ENCODE measurements at places on chromosomes 3 and 15.

GRCh38 chr3:73249047-73249446, 187.6 kb downstream of the EBLN2 start:
- no peak for DNase-seq

DNA sequence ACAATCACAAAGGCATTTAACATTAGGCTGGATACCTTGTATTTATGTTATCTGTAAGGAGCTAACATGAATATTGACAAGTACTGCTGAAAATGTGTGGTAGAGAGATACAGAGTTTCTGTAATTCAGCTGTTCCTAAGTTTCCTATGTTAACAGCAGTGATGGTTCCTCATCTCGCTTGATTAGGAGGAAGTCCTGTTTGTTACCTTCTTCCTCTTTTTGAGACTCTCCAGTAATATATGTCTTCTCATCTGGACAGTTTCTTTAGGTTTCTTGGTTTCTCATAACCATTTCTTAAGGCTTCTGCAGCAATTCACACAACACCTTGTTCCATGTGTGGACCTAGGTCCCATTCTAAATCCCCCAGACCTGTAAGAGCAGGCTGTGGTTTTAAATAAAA, 11.4 kb upstream of the PEX5L start:
- DNase-seq = no peak

DNA sequence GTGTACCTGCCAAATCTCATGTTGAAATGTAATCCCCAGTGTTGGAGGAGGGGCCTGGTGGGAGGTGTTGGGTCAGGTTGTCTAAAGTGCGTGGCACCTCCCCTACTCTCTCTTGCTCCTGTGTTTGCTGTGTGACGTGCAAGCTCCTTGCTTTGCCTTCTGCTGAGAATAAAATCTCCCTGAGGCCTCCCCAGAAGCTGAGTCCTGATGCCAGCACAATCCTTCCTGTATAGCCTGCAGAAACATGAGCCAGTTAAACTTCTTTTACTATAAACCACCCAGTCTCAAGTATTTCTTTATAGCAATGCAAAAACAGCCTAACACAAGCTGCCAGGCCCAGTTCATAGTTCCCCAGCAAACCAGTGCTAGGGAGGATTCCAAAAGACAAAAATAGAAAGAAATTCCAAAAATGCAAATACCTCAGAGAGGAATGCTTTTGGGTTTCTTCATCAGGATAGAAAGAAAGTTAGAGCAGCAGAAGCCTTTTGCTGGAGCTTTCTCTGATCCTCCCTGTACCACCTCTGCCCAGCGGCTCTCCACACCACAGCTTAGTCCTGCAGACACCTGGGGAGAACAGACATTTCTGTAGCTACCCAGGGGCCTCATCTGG, 25.9 kb upstream of the CDV3 start:
- DNase-seq = no peak

DNA sequence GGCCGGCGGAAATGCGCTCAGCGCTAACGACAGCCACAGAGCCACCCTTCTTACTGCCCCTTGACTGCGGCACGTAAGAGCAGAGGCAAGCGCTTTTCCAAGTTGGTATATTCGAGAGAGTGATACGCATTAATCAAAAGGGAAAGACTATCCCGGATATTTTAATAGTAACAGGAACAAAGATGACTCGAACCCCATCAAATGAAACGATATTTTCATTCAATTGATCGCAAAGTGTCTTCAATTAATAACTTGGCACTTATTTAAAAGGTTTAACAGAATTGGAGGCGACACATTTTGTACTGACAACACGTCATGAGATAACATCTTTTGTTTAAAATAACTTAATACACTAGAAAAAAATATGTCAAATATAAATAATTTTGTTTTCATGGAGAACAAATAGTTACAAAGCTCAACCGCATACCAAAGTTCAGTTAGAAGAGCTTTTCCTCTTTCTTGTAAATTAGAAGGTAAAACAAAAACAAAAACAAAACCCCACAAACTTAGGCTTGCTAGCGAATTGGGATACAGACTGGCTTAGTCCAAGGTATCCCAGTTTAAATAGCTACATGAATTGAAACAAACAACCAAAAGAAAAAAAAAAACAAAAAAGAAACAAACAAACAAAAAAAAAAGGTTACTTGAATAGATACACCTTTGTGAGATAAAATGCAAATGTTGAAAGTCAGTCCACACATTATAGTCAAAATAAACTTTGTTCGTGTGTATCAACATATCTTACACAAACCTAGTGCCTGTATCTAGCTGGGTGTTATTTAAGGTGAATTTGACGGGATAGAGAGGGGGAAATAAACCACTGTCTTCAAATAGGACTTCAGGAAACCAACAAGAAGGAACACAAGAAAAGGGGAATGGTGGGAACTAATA, 10.2 kb downstream of the SHOX2 start:
- DNase-seq = no peak

- DNase-seq = no peak
These were observed 89.2 kb upstream of the SNRPA1 start for GRCh38 chr15:101384276-101384675.

- no peak for DNase-seq
These were observed 6.9 kb downstream of the CILP start for GRCh38 chr15:65204236-65204930.

DNA sequence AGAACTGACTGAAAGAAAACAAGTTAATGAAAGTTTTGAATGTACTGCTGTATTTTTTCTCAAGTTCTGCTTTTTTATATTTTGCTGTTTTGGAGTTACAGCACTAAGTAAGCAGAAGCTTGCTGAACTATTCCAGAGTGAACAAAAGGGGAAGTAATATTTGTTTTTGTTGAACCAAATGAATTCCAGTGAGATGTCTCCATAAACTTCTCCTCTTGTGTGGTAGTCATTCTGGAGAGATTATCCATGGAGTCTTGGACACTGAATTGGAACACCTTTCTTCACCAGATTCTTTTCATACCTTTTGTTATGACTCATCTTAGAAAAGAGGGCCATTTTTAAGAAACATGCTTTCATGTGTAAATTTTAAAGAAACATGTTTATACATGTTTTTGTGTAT, 8.8 kb downstream of the ANKUB1 start:
- DNase-seq = no peak

GRCh38 chr3:69012100-69012799, 1.2 kb downstream of the EOGT start:
- DNase-seq = no peak

- no peak for DNase-seq
These were observed 440.9 kb downstream of the RBMS3 start for GRCh38 chr3:29721789-29722188.

- no peak for DNase-seq
These were observed 378.1 kb upstream of the TGFBR2 start for GRCh38 chr3:30228302-30228631.

GRCh38 chr3:172317984-172318383, 130.3 kb downstream of the GHSR start:
- peak; percentile 24 for DNase-seq

DNA sequence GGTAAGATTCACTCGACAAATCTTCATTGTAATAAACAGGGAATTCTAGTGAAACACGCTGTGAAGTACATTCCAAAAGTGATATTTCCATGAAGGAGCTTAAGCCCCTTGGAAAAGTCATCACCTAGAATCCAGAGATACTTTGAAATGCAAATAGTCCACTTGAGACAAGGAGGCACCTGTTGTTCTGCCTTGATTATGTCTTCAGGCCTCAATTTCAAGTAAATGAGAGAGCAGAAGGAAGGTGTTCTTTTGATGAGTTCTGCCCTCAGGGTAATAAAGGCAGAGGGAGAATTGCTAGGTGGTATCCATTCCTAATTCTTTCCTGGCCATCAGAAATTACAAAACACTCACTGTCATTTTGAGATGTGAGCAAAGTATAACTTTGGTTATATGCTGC, 162.1 kb downstream of the CADM2 start:
- DNase-seq = no peak

- no peak for DNase-seq
These were observed 23.5 kb upstream of the TSC22D2 start for GRCh38 chr3:150384296-150385212.

DNA sequence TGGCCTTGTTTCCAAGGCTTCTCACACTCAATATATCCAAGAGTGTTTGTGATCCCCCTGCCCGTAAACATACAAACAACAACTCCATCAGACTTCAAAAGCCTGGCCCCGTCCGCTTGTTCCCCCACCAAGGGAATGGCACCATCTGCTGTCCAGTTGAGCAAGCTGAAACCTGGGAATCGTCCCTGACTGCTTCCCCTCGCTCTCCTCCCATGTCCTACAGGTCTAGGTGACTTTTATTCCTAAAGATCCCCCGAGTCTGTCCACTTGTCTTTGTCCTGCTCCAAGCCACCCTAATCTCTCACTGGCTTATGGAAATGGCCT, 27.9 kb upstream of the FAM174B start:
- no peak for DNase-seq

DNA sequence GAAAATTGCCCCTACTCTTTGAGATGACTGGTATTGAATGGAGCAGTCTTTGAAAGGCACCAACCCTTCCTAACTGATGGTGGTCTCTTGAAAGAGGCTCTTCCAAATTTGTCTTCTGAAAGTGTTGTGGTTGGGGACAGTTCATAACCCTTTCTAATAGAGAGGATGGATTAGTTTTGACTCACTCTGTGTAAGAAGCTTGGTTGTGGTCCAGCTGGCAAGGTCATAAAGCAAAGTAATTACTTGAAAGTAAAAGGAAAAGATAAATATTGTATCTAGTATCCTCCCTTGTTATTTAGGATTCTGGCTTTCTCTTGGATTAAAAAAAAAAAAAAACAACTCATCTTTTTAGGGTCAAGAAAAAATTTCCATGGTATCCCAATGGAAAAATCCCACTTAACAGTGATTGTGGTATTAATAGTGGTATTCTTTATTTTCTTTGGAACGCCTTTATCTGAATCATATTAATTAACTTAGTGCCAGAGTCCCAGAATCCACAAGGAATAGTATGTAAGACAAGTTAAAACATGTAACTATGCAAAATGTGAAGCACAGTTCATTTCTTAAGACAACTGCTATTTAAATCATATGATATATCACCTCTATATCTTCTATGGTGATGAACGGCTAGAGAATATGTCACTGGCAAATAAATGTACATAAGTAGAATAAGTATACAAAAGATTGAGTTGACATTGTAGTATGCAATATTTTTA, 469.3 kb upstream of the CDIN1 start:
- DNase-seq = no peak

DNA sequence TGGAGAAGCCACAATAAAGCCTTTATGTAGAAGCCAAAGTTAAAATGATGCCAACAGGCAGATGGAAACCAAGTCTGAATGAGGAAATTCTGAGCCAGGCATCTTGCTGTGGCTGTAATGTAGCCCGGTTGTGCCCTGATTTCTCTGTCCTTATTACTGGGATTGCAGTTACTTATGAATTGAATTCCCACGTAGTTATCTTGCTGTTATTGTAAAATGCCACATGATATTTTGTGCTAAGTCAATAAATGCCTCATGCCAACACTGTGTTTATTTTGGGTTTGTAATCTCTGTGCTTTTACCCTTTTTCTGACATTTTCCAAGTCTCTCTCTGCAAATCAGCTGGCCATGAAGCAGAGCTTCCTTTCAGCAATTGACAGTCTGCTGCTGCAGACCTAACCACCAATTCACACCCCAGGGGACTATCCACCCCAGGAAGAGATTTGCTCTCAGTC, 486.1 kb upstream of the GOLIM4 start:
- no peak for DNase-seq

- DNase-seq = no peak
These were observed 27.7 kb downstream of the GRM2 start for GRCh38 chr3:51734572-51734907.

- DNase-seq = no peak
These were observed 235.5 kb downstream of the OPA1 start for GRCh38 chr3:193828477-193828876.

- no peak for DNase-seq
These were observed 230 bp downstream of the SHF start for GRCh38 chr15:45187578-45187893.

- DNase-seq = no peak
These were observed 42.8 kb downstream of the POMGNT2 start for GRCh38 chr3:43063114-43063513.

- DNase-seq = no peak
These were observed 251.9 kb downstream of the TJP1 start for GRCh38 chr15:29570121-29570947.
